Activated CD4-positive, alpha-beta memory T cell treated with anti-CD3 and anti-CD28 coated beads, Interleukin-2, amount 10 ng/mL, durations not matched to agents 7 days and 5 days (primary cell): ENCODE measurements at places on chromosomes 5 and 9.

- no peak for DNase-seq
Measured at GRCh38 chr9:68819065-68819464, 114.0 kb downstream of the PIP5K1B start.

- DNase-seq: no peak
Measured at GRCh38 chr5:161846746-161847145, 1.2 kb upstream of the GABRA1 start.

DNA sequence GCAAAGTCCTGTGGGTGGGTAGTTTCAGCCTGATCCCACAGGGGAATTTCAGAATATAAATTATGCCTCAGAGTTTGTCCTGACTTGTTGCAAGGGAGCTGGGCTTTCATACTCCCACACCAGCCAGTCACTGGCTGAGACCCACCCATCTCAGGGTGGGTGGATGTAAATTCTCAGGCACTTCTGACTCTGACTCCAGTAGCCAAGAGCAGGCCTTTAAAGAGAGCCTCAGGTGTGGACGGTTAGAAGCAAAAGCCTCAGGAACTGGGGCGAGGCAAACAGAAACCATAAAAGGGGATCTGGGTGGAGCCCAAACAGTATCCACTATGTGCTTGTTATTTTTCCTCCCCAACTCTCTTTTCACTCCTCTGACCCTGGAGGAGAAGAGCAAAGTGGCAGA lies 28.6 kb upstream of the FBXW11 start:
- DNase-seq: no peak

- no peak for DNase-seq
Measured at GRCh38 chr9:74861773-74862474, 25.8 kb downstream of the TRPM6 start.

DNA sequence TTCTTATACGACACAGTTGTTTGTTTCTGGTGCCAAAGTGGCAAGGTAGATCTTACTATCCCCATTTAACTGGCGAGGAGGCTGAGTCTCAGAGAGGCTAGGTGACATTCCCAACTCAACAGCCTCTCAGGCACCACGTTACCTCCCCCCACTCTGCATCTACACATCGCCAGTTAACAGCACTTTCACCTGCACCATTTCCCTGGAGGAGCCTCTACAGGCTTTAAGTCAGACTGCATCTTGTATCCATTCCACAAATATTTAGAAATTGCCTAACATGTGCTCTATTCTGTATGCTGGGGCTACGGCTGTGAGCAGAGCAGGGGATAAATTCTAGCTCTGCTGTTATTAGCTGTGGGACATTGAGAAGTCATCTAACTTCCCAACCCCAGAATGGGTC lies 168.6 kb downstream of the INSYN2B start:
- DNase-seq: no peak

DNA sequence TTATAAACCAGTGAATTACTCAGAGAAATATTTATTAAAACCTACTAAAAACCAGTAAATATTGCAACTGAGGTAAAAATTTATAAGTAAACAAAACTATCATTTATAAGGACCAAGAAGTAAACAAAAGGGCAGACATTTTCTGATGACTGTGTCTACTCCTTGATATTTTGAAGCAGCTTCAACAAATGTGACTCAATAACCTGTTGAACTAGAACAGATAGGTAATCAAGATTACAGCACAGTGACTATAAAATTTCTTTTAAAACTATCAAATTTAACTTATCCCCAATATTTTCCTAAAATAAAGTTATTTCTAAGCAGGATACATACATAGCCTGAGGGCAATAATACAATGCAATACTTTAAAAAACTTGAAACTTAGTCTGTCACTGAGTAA lies 12.8 kb downstream of the ANKRA2 start:
- no peak for DNase-seq

GRCh38 chr5:116303810-116304209 lies 219.0 kb downstream of the COMMD10 start:
- no peak for DNase-seq

DNA sequence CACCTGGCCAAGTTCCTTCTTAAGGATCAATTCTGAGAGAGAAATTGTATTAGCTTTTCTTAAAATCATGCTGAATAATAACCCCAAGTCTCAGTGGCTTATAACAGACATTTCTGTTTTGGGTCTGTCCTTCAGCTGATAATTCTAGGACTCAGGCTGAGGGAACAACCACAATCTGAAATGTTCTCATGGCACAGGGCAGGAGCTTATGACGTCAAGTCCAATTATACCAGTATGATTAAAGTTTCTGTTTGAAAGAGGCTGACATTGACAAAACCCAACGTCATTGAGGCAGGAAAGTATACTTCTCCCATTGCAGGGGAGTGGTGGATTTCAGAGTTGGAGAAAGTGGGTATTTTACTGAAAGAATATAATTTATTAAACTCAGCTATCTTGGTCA lies 21.8 kb downstream of the CENPH start:
- DNase-seq: no peak

GRCh38 chr5:33415811-33416354 lies 24.9 kb upstream of the TARS1 start:
- no peak for DNase-seq

- DNase-seq: no peak
Measured at GRCh38 chr5:57190593-57190992, 16.7 kb downstream of the GPBP1 start.

DNA sequence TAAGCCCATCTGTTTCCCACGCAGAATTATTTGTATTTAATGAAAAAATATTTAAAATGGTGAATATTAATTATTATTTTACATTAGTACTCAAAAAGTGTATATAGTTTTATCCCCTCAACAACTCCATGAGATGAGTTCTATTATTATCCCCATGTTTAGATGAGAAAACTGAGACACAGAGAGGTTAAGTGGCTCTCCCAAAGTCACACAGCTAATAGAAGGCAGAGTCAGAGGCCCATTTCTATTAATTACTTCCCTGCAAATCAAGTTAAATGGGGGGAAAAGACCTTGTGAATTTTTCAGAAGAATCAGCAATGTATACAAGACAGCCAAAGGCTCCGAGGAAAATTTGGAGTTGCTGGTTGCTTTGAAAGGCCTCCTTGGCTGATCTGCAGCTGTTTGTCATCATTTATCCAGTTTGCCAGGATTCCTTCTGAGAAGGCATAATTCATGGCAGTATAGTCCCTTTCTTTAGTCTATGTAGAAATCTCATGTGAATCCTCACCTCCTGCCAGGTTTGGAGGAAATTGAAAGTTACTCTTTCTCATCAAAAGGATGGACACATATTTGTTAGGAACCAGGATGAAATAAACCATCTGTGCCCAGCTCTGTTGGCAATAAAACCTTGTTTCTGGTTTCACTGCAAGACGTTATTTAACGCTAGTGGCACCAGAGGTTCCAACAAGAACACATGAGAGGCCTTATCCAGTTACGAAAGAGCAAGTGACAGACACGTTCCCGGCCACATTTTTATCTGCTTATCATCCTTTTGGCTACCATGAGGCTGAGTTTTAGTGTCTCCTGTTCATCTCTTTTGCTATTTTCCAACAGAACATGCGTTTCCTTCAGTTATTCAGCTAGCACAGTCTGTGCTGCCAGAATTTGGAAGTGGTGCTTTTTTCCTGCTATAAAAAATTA lies 621 bp downstream of the FYB1 start:
- no peak for DNase-seq

DNA sequence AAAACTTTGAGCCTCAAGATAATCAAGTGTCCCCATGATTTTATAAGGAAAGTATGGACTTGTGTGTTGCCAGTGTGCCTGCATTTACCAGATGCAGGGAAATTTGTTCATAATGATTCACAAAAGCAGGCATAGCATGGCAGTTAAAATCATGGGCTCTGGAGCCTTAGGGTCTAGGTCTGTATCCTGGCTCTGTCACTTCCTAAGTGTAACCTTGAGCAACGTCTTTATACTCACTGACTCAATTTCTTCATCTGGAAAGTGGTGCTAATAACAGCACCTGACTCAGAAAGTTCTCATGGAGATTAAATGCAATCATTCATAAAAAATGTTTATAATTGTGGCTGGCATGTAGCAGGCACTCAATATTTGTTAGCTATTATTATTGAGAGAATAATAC lies 234.9 kb downstream of the SAXO1 start:
- no peak for DNase-seq

DNA sequence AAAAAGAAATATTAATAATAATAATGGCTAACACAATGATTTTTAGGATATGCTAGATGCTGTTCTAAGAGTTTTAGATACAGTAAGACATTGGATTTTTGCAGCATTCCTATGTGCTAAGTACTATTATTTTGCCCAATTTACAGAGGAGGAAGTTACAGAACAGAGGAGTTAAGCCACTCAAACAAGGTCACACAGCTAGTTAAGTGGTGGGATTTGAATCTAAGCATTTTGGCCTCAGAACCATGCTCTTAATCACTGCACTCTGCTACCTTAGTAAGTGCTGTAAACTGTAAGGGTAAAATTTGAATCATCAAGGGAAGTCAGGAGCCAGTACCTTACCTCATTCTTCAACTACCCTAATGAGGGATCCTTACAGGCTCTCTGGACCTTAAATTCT lies 25.4 kb downstream of the RPS23 start:
- DNase-seq: no peak

DNA sequence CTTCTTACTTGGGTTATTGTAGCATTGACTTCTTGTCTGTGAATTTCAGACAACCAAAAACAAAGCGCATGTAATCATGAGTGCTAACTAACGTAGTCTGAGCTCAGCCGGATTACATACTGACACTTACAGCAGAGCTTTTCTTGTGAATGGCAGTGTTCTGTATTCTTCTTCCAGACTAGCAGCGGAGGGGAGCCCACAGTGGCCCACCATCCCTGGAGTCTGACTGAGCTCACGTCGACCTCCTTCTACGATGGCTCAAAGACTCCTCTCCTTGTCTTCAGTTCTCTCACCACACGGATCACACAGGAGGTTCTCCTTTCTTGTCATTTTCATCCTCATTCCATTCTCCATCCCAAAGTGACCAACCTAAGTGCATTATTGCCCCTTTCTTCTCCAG lies 211.4 kb downstream of the CHSY3 start:
- DNase-seq: no peak

DNA sequence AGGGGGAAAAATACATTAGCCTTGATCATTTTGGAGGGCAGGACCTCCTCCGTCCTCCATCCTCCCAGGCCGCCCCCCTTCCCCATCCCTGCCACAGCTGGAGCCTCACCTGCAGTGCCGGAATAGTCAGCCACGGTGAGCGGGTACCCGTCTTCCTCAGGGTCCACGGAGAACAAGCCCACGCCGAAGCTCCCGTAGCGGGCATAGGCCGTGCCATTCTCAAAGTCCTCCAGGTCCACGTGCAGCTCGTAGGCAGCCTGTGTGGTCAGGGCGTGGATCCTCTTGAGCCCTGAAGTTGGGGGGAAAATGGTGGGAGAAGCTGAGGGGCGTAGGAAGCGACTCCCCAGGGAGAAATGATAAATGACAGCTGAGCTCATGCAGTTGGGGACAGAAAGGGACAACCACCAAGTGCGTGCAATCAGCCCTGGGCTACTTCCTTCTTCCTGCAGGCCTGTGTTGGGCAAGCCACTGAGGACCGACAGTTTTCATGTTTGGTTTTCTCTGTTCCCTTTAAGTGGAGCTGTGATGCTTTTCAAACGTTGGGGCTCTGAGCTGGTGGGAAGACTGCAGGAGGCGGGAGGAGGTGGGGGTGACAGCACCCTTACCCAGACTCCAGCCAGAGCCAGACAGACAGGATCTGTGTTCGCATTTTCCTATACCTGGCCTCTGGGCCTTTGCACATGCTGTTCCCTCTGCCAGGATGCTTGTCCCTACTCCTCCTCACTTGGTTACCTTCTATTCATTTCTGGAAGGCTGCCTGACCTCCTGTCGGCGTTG lies 8.7 kb upstream of the QRFP start:
- no peak for DNase-seq

DNA sequence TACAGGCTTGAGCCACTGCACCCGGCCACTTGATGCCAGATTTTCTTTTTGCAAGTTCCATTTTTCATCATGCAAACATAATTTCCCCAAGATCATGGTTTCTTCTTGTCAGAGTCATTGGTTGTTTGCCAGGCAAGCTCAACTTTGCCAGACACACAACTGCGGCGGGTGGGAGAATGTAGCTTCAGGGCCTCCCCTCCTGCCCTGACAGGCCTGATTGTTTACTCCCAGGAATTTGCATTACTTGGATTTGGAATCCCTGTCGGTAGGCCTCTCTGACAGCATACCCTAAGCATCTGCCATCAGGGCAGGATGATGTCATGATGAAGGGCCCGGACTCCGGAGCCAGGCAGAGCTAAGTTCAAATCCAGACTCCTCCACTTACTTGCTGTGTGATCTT lies 15.1 kb downstream of the RPS14 start:
- DNase-seq: no peak

GRCh38 chr5:9604416-9604815 lies 25.7 kb downstream of the TAS2R1 start:
- no peak for DNase-seq

DNA sequence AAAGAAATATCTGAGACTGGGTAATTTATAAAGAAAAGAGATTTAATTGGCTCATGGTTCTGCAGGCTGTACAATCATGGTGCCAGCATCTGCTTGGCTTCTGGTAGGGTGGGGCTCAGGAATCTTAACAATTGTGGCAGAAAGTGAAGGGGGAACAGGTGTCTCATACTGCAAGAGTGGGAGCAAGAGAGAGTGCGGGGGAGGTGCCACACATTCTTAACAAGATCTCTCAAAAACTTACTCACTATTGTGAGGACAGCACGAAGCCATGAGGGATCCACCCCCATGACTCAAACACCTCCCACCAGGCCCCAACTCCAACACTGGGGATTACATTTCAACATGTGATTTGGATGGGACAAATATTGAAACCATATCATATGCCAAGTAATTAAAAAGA lies 70.1 kb upstream of the PANK3 start:
- DNase-seq: no peak

- no peak for DNase-seq
Measured at GRCh38 chr9:27688954-27689353, 115.7 kb upstream of the C9orf72 start.
